Mesangial cell (primary cell): ENCODE measurements at places on chromosomes 1 and 21. TPM values are rescaled to one million over a fixed set of nuclear protein-coding genes. Genes with fewer than 3 reads are reported as not detected.

EDARADD gene
- total RNA-seq: 1.5 and 2.4 TPM in 2 replicates

SPATA21 gene
- not detected in 2 replicates for total RNA-seq

TMEM82 gene
- total RNA-seq: not detected in 2 replicates

GCSAML gene
- total RNA-seq: not detected in 2 replicates

SELL gene
- total RNA-seq: 0.16 TPM in 1 of 2 replicates, not detected in the other

OR14K1 gene
- total RNA-seq: not detected in 2 replicates

RHD gene
- not detected in 2 replicates for total RNA-seq

DCST1 gene
- not detected in 2 replicates for total RNA-seq

PTCH2 gene
- total RNA-seq: under 0.01 TPM in 2 replicates

KISS1 gene
- 0.49 and 2.3 TPM in 2 replicates for total RNA-seq

GIPC2 gene
- 0.25 and 0.49 TPM in 2 replicates for total RNA-seq

AXDND1 gene
- total RNA-seq: 0.25 and 0.33 TPM in 2 replicates

RGS16 gene
- 0.16 and 0.38 TPM in 2 replicates for total RNA-seq

CELA2B gene
- total RNA-seq: not detected in 2 replicates

MSH4 gene
- not detected in 2 replicates for total RNA-seq

CLEC20A gene
- 0.13 and 0.33 TPM in 2 replicates for total RNA-seq

PBXIP1 gene
- total RNA-seq: 19.6 and 134 TPM in 2 replicates

A3GALT2 gene
- total RNA-seq: not detected in 2 replicates

OPRD1 gene
- total RNA-seq: under 0.01 TPM in 2 replicates

F3 gene
- 20.7 and 92.4 TPM in 2 replicates for total RNA-seq

KAZN gene
- 3.6 and 11.0 TPM in 2 replicates for total RNA-seq

C1orf122 gene
- 77.2 and 82.7 TPM in 2 replicates for total RNA-seq

EIF2D gene
- 39.1 and 56.4 TPM in 2 replicates for total RNA-seq

C1orf226 gene
- 0.33 and 2.0 TPM in 2 replicates for total RNA-seq

GJB3 gene
- total RNA-seq: 0.98 and 2.5 TPM in 2 replicates

DNAI4 gene
- 0.49 and 3.0 TPM in 2 replicates for total RNA-seq

RNU1-4 gene
- total RNA-seq: under 0.01 TPM in 2 replicates

RNF186 gene
- not detected in 2 replicates for total RNA-seq

ABCG1 gene
- 2.9 TPM in 1 of 2 replicates, not detected in the other for total RNA-seq

LAMB3 gene
- 6.2 and 7.2 TPM in 2 replicates for total RNA-seq

AK5 gene
- total RNA-seq: 6.8 and 8.0 TPM in 2 replicates

SLC44A5 gene
- 0.49 and 2.5 TPM in 2 replicates for total RNA-seq

RGS13 gene
- not detected in 2 replicates for total RNA-seq

KIF26B gene
- 2.6 and 17.5 TPM in 2 replicates for total RNA-seq

PHGDH gene
- total RNA-seq: 167 and 189 TPM in 2 replicates

NKAIN1 gene
- total RNA-seq: 0.76 and 2.4 TPM in 2 replicates

YRDC gene
- 15.6 and 23.3 TPM in 2 replicates for total RNA-seq

AQP10 gene
- not detected in 2 replicates for total RNA-seq

KCNJ6 gene
- 0.25 and 0.33 TPM in 2 replicates for total RNA-seq

SH2D1B gene
- not detected in 2 replicates for total RNA-seq

PLD5 gene
- total RNA-seq: under 0.01 TPM in 1 of 2 replicates, not detected in the other

EDN2 gene
- total RNA-seq: 5.2 and 15.2 TPM in 2 replicates

SWT1 gene
- total RNA-seq: 1.3 and 2.9 TPM in 2 replicates

C1QA gene
- total RNA-seq: not detected in 2 replicates

LMX1A gene
- not detected in 2 replicates for total RNA-seq

FCRL4 gene
- total RNA-seq: not detected in 2 replicates

DDR2 gene
- 4.6 and 11.5 TPM in 2 replicates for total RNA-seq

UROD gene
- total RNA-seq: 119 and 134 TPM in 2 replicates

MAN1C1 gene
- total RNA-seq: 0.49 and 1.6 TPM in 2 replicates

ATP1B1 gene
- total RNA-seq: 41.4 and 118 TPM in 2 replicates

CRP gene
- not detected in 2 replicates for total RNA-seq

HSD3B2 gene
- total RNA-seq: not detected in 2 replicates

SLAMF9 gene
- total RNA-seq: not detected in 2 replicates

DAB1 gene
- total RNA-seq: under 0.01 and 0.63 TPM in 2 replicates

CELF3 gene
- not detected in 2 replicates for total RNA-seq
